ENCODE measurements at places on chromosomes 7 and 10. TPM values are rescaled to one million over a fixed set of nuclear protein-coding genes. Genes with fewer than 3 reads are reported as not detected.

The ZNF239 gene
- total RNA-seq: 2.0 TPM

The KCP gene
- total RNA-seq: 0.14 TPM

The TET1 gene
- total RNA-seq: 3.0 TPM

The SLC39A12 gene
- total RNA-seq: 0.10 TPM

The PANK1 gene
- 3.4 TPM for total RNA-seq

The SGCE gene
- 93.7 TPM for total RNA-seq

All from spleen (tissue), 13 donors.